ENCODE measurements at places on chromosomes 12 and 14. TPM values are rescaled to one million over a fixed set of nuclear protein-coding genes. Genes with fewer than 3 reads are reported as not detected.

- DNase-seq, result no peak
Measured at GRCh38 chr14:35959835-35960234, 133.7 kb downstream of the BRMS1L start.

DNA sequence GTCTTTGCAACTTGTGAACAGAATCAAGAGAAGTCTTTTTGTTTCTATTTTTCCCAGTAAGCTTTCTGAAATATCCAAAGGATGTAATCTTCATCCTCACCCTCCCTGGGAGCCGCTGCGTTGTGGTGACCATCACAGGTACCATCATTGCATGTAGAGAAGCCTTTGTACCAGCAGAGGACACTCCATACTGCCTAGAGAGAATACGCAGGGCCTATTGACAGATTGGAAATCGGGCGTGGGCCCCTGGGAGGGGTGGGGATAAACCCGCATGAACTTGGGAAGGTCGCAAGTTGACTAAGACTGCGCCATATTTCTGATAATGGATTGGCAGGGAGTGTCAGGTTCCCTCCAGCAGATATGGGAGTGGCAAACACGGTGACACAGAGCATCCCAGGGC, 12.7 kb downstream of the KRT1 start:
- no peak for DNase-seq

Gene CACNA1C
- polyA plus RNA-seq, result 10.1 TPM

- DNase-seq, result no peak
Measured at GRCh38 chr14:23660290-23661226, 24.4 kb downstream of the DHRS2 start.

DNA sequence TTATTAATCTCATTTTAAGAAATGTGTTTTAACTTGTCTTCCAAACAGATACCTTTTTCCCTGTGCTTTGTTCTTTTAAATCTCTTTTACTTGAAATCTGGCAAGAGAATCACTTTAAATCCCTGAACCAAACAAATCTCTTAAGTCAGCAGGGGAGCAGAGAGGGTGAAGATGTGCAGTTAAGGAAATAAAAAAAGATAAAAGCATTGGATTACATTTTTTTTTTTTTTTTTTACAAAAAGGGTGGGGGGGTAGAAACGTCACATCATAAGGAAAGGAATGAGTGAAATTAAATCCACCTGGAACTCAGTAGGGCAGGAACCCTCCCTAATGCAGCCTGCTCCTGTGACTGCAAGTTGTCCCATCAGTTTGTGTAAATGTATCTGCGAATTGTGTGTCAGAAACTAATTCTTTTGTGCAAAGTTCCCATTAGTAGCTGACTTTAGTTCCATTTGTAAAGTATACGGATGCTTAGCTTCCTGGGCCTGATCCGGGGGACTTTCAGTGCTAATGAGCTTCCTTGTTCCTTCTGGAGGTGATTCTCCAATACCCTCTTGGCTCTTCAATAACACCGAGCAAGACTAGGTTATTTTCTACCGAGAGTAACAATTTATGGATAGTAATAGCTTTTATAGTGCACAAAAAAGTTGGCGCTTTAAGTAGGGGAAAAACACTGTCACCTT, 1.5 kb downstream of the TTC6 start:
- no peak for DNase-seq

All from right lung (tissue), 10 donors.